ENCODE measurements at places on chromosomes 5 and 9.

DNA sequence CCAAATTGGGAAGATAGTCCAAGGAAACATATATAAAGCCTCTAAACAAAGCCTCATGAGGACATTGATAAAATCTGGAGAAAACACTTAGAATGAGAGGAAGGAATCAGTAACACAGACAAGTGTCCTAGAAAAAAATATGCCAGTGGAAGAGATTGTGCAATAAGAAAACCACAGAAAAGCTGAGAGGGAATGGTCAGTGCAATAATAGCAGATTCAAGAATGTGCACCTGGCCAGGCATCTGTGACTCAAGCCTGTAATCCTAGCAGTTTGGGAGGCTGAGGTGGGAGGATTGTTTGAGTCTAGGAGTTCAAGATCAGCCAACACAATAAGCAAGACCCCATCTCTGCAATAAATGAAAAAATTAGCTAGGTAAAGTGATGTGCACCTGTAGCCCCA is 691.2 kb upstream of the CDH6 start:
- no peak for DNase-seq

DNA sequence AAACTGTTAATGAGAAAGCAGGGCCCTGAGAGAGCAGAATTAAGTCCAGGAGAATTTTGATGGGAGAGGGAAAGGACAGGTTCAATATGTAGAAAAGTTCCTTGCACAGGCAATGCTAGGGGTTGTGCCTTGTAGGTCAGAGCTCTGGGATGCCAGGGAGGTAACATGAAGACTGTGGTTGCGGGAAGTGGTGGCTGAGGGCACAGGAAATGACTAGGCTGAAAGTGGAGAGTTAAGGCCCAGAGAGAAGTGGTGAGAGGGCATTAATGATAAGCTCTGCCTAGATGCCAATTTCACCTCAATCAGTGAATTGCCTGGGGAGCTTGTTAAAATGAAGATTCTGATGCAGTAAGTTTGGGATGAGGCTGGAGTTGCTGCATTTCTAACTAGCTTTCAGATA is 31.5 kb upstream of the PPP3R2 start:
- DNase-seq = no peak

DNA sequence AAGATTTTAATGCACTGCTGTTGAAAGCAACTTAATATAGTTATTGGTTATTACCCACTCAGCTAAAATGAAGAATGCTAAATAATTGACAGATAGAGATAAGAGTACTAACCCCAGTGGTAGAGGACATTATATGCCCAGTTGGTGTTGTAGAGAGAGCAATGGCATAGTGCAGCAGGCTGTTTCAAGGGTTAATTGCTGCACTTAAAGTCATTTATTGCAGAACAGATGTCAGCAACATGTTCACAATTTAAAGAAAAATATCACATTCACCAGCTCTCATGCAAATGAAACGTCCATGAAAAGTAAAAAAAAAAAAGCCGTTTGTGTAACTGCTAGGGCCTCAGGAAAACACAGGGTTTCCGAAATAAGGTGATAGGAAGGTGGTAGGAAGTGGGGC is 254.6 kb downstream of the MTRR start:
- no peak for DNase-seq

DNA sequence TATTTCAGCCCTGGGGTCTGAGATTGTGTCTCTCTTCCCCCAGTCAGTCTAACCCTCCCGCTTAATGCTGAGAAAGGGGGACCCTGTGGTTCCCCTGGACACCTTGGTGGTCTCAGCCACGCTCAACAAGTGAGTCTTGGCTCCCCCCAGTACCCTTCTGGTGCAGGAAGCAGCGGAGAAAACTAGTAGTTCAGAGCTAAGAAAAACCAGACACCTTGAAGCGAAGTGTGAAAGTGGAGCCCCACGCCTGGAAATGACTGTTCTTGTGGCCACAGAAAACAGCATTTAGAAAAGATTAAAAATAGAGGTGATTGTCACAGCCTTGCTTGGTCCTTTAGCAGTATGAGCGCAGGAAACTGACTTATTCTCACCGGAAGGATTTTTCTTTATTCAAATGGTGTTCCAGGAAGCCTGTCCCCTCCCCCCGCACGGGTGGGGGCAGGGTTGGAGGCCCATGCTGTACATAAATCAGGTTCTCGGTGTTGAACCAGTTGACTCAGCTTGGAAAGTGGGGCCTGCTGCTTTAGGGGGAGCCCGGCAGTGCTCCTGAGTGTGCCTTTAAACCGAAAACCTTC is 8.1 kb downstream of the ARPC5L start:
- no peak for DNase-seq

DNA sequence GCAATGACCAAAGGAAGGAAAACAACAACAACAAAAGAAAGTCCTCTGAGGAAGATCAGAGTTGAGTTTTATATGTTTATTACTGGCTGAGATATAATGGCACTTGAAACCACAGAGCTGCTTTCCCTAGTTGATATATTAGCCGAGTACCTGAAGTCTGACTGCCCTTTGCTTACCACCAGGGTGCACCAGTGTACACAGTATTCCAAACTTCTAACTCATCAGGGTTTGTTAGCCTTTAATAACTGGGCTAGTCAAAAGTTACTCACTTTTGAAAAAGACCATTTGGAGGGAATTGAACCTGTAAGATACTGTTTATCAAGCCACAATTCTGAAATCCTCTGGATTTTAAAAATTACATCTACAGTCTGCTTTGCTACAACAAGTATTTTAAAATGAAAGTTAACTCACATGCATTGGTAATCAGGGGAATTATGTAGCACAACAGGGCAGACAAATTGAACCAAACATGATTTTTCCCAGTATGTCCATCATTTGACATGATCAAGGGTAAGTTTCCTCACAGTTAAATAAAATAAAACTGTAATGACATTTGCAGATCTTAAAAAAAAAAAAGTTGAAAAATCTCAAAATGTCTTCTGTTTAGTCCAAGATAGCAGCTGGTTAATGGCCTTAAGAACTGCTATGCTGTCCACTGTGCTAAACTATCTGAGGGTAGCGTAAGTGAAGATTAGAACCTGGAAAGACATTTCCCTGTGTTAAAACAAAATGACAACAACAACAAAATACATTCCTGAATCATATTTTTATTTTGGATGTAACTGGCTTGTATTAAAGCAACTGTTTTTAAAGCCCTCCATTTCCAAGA is 57.3 kb upstream of the C6 start:
- peak; percentile 77 for DNase-seq
